ENCODE measurements at places on chromosomes 3 and 15.

DNA sequence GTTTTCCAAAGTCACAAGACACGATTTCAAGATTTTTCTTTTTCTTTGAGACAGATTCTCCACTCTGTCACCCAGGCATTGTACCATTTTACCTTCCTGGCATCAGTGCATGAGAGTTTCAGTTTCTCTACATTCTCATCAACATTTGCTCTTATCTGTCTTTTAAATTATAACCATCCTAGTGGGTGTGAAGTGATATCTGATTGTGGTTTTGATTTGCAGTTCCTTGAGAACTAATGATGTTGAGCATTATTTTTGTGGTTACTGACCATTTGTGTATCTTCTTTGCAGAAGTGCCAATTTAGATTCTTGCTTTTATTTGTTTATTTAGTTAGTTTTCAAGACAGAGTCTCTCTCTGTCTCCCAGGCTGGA is 41.2 kb downstream of the ADIPOQ start:
- DNase-seq = no peak

GRCh38 chr3:9730657-9731205 is 804 bp upstream of the BRPF1 start:
- no peak for DNase-seq

DNA sequence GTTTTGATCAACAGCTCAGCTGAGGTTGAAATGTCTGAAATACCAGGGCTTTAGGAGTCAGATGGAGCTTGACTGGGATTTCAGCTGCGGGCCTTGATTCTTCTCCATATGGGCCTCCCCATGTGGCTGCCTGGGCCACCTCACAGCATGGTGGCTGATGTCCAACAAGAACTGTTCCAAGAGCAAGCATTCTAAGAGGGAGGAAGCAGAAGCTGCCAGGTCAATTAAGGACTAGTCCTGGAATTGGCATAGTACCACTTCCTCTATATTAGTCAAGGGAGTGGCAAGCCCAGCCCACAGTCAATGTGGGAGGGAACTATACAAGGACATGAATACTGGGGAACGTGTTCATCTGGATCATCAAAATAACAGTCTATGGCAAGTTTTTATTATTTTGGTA is 181.7 kb upstream of the ANKRD28 start:
- DNase-seq = no peak

DNA sequence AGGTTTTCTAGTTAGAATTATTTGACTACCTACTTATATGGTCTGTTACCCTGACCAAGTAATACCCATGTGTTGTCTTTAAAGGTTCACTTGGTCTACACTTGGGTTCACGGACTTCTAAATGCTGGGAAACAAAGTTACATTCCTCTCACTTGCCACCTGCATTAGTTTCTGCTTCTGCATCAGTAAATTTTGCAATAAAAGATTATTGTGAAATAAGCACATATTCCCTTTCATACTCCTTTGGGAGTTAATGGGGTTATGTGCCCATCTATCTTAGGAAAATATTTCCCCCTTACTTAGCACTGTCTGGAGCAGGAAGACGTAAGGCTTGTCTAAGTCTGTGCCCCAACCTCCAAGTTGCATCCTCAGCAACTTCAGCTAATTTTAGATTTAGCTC is 160.7 kb downstream of the FRMD5 start:
- no peak for DNase-seq

- no peak for DNase-seq
Observed at GRCh38 chr3:9405756-9406155, 8.3 kb downstream of the SETD5 start.

DNA sequence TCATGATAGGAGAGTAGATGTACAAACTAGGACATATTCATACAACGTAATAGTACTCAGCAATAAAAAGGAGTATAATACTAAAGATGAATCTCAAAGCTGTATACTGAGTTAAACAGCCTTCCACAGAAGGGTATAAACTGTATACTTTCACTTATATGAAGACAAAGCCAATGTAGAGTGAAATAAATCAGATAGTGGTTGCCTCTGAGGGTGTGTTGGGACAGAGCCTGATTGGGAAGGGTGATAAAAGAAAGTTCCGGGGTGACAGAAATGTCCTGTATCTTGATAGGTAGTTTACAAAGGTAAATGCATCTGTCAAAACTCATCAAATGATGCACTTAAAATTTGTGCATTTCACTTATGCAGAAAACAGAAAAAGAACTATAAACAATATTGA is 122.5 kb downstream of the ADAM10 start:
- DNase-seq = peak; percentile 20

DNA sequence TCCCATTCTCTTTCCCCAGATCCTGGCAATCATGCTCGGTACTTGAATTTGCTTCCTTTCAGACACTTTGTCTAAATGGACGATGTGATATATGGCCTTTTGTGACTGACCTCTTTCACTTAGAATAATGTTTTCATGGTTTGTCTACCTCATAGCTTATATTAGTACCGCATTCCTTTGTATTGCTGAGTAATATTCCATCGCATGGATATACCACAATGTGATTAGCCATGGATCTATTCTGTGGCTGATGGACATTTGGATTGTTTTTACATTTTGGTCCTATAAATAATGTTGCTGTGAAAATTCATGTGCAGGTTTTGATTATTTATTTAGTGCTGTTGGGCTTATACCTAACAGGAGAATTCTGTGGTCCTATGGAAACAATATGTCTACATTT is 458.6 kb downstream of the GABRG3 start:
- DNase-seq = no peak

DNA sequence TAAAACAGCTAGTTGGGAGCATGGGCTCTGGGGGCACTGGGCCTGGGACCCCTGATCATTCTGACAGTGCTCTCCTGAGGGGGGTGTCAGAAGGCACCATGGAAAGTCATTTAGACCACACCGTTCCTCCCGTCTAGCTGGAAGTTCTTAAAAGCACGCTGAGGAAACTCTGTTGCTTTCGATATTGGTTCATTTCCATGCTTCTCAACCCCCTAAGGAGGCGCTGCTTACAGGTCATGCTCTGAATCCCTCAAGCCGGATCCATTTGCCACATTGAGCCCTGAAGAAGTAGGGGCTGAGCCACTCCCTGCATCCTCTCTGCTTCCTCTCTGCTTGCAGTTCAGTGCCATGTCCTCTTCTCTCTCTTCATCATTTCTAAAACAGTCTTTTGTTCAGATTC is 187.2 kb downstream of the CACNA2D3 start:
- no peak for DNase-seq

DNA sequence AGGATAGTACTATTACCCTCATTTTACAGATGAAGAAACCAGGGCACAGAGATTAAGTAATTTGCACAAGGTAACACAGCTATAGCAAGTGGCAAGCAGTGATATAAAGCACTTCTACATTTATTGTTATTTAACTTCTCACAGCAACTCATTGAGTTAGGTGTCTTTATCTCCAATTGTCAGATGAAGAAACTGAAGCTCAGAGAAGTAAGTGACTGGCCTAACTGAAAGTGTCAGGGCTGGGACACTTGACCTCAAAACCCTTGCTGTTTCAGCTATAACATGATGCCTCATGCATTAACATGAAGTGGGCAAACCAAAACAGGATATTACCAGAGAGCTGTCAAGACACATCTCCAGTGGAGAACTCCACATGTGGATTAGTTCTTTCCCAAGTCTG is 65.8 kb upstream of the LEKR1 start:
- DNase-seq = no peak

- no peak for DNase-seq
Observed at GRCh38 chr3:129747992-129748391, 141.5 kb upstream of the PLXND1 start.

GRCh38 chr3:81585056-81585455 is 176.4 kb downstream of the GBE1 start:
- DNase-seq = no peak

- no peak for DNase-seq
Observed at GRCh38 chr15:92306663-92307062, 87.0 kb upstream of the ST8SIA2 start.

GRCh38 chr3:189188466-189188865 is 16.7 kb downstream of the TPRG1 start:
- DNase-seq = no peak

GRCh38 chr3:194766845-194767244 is 81.2 kb downstream of the FAM43A start:
- no peak for DNase-seq

DNA sequence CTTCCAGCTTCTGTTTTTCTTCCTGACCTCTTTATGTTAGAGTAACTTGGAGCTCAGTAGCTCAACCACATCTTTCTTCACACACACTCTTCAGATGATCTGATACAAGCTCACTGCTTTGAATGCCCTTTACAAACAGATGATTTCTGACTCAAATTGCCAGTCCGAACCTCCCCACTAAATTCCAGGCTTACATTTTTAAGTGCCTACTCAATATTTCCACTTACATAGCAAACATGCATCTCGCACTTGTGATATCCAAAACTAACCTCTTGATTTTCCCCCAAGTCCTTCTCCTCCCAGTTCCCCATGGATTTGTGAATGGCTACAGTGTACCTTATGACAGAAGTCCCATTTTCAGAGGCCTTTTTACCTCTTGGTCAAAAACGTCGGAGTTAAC is 139.1 kb downstream of the GBE1 start:
- DNase-seq = no peak

DNA sequence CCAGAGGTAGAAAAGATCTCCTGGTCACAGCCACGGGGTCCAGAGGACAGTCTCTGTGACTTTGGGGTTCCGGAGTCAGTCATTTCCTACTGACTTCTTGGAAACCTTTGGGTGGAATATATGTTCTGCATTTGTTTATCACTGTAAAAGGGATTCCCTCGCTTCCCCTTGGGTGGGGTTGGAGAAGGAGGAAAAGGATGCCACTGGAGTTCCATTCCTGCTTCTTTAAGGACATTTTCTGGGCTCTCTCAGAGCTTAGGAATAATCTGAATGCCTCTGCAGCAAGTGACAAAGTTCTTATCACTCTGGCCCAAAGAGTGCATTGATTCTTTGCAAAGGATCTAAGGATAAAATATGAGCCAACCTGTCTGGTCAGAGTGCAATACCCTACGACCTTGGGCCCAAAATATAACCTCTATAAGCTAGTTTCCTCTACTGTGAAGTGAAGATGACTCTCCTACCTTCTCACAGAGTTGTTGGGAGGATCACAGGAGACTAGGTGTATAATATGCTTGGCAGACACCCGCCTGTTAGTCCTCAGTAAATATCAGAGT is 17.2 kb downstream of the ARHGEF3 start:
- DNase-seq = no peak

- no peak for DNase-seq
Observed at GRCh38 chr3:50373146-50374051, 14.1 kb upstream of the TMEM115 start.

- DNase-seq = no peak
Observed at GRCh38 chr15:61459785-61460707, 230.9 kb upstream of the RORA start.

DNA sequence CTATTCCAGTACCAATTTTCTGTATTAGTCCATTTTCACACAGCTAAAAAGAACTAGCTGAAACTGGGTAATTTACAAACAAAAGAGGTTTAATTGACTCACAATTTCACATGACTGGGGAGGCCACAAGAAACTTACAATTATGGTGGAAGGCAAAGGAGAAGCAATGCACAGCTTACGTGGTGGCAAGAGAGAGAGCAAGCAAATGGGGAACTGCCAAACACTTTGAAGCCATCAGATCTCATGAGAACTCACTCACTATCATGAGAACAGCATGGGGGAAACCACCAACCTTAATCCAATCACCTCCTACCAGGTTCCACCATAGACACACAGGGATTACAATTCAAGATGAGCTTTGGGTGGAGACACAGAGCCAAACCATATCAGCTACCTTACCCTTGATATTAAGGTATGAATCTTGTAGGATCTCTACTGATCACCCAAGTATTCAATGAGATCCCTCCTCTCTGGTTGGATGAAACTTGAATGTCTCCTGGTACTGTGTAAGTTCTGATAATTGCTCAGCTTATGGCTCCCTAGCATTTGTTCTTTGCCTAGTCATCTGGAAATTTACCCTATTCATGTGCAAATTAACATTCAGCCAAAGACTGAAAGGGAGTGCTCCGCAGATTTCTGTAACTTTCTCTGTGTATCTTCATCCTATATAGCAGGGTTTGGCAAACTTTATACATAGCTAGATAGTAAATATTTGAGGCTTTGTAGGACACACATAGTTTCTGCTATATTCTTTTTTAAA is 38.9 kb downstream of the MYL3 start:
- DNase-seq = no peak

DNA sequence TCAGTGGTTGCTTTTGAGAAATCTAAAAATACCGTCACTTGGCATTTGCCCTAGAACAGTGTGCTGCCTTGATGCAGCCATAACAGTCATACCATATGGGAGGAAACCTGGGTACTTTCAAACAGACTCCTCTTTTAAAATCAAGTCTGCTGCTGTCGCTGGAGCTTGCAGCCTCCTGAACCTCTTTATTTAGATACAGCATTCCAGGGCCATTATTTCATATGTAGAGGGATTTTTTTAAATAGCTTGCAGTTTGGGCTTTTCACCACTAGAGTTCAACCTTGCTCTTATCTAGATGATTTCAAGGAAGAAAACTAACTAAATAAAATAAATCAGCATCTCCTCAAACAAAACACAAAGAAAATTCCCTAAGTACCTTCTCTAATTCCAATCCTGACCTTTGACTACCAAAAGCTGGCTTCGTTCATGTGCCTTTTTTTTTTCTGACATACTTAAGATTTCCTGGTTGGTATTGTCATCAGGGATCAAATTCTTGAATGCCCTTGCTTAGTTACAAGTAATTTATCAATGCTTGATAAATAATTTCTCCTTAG is 111.6 kb downstream of the KBTBD8 start:
- no peak for DNase-seq

- no peak for DNase-seq
Observed at GRCh38 chr3:195247086-195247862, 23.7 kb downstream of the XXYLT1 start.

- DNase-seq = no peak
Observed at GRCh38 chr3:138696666-138697370, 88.2 kb downstream of the FAIM start.

- DNase-seq = no peak
Observed at GRCh38 chr15:78453447-78453846, 15.4 kb downstream of the IREB2 start.

- no peak for DNase-seq
Observed at GRCh38 chr15:41150279-41150678, 34.2 kb upstream of the INO80 start.

DNA sequence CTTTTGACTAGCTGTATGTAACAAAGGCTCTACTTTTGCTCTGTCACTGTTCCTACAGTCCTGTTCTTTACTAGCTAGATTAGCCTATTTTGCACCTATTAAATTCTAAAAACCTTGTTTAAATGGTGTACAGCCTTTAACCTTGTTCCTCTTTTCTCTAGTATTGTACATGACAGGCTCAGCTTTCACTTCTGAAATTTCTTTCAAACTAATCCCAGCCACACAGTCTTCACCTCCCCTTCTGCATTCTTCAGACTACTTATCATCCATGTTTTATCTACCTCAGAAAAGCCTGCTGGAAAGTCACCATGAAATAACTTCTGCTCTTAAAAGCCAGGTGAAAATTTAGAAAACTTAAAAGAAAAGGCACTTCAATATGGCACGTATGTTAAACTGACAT is 122.4 kb downstream of the NECTIN3 start:
- no peak for DNase-seq

GRCh38 chr3:133390715-133391114 is 9.1 kb upstream of the BFSP2 start:
- DNase-seq = no peak

- no peak for DNase-seq
Observed at GRCh38 chr3:7982126-7982525, 519.5 kb upstream of the LMCD1 start.

GRCh38 chr3:179174898-179175297 is 26.7 kb downstream of the PIK3CA start:
- DNase-seq = peak; percentile 19
